ENCODE measurements at places on chromosomes 3 and 15. TPM values are rescaled to one million over a fixed set of nuclear protein-coding genes. Genes with fewer than 3 reads are reported as not detected.

- DNase-seq = no peak
- H3K4me1 ChIP-seq = no peaks in the 10 kb centered on the region
- H3K4me3 ChIP-seq = no peak overlapping the region
Measured at GRCh38 chr3:10855083-10855870, 39.2 kb downstream of the SLC6A11 start.

- no peaks in the 10 kb centered on the region for H3K27me3 ChIP-seq
- no peak overlapping the region for H3K27ac ChIP-seq
- H3K4me3 ChIP-seq = no peak overlapping the region
- no peaks in the 10 kb centered on the region for H3K36me3 ChIP-seq
- H3K4me1 ChIP-seq = no peaks in the 10 kb centered on the region
- no peak for DNase-seq
Measured at GRCh38 chr3:17820275-17820674, 77.8 kb upstream of the TBC1D5 start.

Gene SLC9C1
- 0.07 TPM for polyA plus RNA-seq

Gene MESP1
- not detected for polyA plus RNA-seq

Gene DUOXA2
- 0.17 TPM for polyA plus RNA-seq
